RPMI8226 (cell line): ENCODE measurements at places on chromosomes 12 and 14.

- no peak for DNase-seq
Measured at GRCh38 chr14:86799244-86799647, 1193.7 kb downstream of the GALC start.

GRCh38 chr12:24389394-24389793 is 439.9 kb upstream of the SOX5 start:
- DNase-seq = no peak

DNA sequence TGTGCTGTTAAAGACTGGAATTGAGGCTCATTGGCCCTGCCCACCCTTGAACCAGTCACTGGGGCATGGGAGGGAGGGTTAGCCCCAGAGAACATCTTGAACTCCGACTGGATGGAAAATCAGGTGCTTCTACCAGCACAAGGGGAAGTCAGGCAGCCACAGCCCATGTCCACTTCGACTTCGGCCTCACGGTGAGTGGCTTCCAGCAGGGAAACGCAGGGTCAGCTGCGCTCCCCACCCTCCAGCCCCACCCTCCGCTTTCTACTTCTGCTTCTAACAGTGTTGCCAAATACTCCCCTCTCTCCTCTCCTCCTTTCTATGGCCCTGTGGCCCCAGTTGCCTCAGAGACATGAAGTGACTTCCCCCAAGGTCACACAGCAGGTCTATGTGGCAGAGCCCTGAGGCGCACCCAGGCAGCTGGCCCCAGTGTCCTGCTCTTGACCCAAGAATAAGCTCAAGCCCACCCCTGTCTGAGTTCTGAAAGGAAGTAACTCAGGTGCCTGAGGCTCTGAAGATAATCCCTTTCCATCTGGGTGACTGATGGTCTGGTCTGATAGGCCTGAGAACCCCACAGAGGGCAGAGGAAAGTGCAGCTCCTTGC is 11.9 kb upstream of the SH2B3 start:
- no peak for DNase-seq

DNA sequence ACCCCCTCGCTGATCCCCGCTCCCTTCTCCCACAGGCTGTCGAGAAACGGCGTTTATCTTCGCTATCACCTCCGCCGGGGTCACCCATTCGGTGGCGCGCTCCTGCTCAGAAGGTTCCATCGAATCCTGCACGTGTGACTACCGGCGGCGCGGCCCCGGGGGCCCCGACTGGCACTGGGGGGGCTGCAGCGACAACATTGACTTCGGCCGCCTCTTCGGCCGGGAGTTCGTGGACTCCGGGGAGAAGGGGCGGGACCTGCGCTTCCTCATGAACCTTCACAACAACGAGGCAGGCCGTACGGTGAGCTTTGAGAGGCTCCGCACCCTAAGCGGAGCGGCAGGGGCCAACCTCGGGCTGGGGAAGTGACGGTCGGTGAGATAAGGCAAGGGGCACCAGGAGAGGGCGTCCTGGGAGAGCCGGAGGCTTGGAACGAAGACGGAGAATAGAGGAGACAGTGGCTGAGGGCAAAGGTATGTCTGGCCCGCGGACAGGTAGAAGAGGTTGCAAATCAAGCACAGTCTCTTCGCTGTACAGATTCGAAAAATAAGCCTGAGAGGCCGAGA is 2.3 kb downstream of the WNT1 start:
- no peak for DNase-seq

DNA sequence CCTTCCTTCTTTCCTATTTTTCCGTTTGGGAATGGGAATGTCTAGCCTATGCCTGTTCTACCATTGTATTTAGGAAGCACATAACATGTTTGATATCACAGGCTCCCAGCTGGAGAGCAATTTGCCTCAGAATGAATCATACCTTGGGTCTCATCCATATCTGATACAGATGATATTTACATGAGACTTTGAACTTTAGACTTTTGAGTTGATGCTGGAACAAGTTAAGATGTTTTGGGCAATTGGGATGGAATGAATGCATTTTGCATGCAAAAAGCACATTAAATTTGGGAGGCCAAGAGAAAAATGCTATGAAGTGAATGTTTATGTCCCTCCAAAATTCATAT is 61.9 kb upstream of the BEGAIN start:
- DNase-seq = no peak

- no peak for DNase-seq
Measured at GRCh38 chr12:29242921-29243431, 93.9 kb downstream of the FAR2 start.

GRCh38 chr14:92577321-92577742 is 63.8 kb downstream of the RIN3 start:
- DNase-seq = peak; percentile 58

DNA sequence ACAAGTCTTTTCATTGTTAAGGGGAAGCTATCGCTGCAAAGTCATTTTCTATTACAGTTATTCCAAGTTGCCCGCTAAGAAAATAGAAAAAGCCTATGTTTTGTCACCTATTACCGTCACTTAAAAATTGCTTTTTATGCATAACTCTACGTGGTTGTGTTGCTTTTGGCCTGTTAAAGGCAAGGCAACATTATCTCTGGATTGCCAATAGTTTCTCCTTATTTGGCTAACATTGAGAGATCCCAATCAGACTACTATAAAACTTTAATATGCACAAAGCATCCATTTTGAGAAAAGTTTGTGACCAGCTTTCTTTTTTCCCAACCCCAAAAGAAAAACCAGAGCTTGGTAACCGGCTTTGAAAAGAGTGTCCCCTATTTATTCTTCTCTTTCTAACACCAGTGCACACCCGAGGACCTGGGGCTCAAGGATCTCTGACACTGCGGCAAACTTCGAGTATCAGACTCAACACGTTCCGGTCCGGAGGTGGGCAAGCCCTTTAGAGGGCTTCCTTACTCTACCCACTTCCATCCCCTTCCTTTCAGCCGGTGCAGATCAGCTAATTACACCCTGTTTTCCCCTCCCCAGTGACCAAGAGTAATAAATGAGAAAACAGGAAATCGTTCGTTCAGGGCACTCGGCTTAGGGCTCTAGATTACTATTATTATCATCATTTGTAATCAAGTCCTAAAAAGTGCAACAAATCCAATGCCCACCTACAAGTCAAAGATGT is 1.2 kb downstream of the PPP1R12A start:
- peak; percentile 39 for DNase-seq

DNA sequence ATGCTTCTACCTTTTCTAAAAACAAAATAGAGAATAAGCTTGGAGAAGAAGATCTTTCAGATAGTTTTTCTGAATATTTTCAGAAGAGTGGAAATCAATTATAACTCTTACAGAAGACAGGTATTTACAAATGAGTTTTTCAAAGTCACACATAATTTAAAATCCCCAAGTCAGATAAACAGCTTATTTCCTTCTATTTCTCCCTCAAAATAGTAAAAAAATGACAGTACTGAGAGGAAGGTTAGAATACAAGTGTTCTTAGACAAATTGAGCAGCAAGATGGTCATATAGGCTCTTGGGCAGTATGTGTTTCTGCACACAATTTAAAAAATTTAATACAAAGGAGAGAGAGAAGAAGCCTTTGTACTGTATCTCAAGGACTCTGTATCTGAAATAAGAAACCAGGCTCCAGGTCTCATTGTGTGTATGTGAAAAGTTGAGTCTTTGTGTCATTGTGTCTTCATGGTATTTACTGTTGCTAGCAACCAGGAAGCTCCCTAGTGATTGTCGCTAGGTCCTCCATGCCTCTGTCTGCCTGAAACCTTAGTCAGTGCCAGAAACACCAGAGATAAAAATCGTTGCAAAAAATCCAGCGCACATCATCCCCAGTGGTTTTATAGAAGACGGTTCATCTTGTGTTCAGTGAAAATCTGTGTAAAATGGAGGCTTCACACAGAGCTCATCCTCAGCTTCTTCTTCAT is 12.9 kb upstream of the TUBA1A start:
- peak; percentile 7 for DNase-seq

DNA sequence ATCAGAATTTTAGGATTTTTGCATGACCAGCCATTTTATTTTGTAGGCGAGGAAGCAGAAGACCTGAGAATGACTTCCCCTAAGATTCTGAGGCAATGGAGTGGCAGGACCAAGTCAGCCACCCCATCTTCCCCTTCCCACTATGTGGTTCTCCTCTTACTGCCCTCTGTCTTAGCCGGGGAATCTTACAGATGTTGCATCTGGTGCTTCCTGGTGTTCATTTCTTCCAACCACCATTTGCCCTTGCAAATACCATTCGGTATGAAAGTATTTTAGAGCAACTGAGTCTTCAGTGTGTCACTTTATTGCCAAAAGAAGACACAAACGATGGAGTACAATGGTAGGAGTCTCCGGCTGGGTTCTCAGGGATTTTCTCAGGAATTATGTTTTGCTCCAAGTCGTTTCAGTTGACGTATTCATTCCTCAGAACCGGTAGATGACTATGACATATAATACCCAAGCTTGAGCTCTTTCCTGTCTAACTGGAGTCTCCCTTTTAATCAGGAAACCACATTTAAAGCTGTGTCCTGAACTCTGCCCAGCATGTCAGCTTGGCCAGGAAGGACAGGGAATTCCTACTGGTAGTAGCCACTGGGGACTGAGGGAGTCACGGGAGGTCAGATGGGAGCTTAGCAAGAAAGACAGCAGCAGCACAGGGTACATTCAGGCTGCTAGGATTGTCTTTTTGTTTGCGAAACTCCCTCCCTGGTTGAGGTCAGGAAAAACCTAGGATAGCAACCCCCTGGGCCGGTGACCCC is 87.0 kb downstream of the SAMD4A start:
- DNase-seq = no peak

DNA sequence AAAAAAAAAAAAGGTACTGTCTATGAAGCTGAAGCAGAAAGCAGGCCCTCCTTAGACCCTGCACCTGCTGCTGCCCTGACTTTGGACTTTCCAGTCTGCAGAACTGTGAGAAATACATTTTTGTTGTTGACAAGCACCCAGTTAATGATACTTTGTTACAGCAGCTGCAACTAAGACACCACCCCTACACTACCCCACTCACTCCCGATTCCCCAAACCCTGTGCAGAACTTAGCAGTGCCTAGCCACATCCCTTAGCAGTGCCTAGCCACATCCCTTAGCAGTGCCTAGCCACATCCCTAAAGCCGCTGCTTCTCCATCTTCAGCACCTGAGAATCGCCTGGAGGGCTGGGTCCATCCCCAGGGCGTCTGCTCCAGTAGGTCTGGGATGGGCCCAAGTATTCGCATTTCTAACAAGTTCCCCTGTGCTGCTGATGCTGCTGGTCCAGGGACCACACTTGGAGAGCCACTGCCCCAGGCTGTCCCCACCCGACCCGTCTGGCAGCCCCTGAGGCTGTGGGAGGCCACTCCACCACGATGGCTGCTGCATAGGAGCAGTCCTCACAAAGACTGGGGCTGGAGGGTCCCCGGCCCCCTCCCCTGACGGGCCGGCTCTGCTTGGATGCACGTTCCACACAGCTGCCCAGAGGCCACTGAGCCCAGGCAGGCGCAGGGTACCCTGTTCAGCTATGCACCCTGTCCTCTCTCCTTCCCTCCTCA is 10.8 kb upstream of the PPP1R13B start:
- no peak for DNase-seq

DNA sequence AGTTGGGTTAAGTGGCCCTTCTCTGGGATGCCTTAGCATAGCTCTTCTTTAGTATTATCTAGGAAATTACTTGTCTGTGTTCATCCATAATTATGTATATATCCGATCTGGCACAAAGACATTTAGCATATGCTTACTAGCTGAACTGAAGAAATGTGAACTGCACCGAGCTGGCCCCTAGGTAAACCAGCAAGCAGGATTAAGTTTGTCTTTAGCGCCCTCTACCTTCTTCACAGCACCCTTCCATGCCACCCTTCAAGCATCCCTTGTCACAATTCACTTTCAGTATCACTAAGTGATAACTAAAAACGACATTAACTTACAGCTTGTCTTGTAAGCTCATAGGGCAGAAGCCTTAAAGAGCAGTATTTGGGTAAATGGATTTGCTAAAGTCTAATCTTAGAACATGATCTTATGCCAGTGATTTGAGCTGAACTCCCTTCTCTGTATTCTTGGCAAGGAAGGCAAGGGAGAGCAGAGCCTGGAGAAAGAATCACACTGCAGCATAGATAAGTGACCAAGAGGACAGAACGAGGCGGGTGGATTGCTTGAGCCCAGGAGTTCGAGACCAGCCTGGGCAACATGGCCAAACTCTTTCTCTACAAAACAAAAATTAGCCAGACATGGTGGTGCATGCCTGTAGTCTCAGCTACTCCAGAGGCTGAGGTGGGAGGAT is 2.6 kb upstream of the HAL start:
- peak; percentile 81 for DNase-seq

- no peak for DNase-seq
Measured at GRCh38 chr14:55427439-55427838, 13.0 kb downstream of the TBPL2 start.

DNA sequence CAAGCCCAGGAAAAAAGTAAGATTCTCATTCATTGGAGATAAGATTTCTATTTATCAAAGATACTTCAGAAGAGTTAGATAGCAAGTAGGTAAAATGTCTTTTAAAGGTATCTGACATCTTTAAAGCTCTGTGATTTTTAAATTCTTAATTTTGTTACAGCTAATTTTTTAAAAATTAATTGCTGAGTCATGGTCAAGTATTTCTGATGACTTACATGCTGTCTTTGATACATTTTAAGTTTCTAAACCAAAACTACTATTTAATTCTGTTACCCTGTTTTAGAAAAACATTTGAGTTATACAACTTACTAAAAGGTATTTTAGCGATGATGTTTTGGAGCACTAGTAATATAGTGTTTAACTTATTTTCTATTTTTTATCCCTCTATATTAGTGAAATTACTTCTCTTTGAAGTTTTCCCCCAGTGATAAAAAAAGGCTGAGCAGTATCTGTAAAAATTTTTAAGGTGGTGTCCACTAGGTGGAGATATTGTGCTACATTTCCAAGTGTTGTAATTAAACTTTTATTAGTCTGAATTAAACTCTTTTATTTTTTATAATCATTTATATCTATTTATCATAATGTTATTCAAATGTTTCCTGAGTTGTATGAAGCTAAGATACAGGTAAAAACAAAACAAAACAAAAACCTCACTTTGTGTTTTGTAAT is 11.5 kb downstream of the ALG10 start:
- peak; percentile 44 for DNase-seq

DNA sequence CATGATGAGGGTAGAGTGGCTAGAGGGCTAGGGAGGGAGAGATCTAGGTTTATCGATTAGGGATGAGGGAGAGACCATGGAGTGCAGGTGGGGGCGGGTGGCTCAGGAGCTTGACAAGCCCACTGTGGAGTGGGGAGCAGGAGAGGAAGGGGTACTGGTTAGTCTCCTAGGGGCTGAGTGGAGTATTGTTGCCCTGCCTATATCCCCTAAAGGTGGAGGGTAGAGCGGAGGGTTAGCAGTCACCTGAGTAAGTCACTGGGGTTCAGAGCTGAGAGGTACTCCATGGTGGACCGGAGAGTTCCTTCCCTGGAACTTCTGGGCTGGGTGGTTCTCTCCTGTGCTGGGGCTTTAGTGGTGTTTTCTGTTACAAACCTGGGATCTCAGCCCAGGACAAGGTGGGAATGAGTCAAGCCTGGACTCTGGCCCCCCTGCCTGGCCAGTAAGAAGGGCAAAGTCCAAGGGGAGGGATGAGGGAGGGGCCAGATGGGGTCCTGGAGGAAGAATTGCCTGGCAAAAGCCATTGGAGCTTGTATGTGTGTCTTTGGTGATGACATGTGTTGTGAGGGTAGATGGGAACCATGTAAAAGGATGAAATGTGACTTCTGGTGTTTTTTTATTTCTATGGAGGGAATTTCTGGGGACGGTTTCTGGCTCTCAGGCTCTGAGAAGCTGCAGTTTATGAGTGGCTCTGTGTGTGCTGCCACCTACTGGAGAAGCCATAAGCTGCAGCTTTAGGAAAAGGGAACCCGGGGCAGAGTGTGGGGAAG is at the start of gene CIDEB:
CIDEB (minus strand) TSS at position 403 of the 767 bp plus-strand sequence; CDS start at position 284, 119 bp downstream.
- DNase-seq = peak; percentile 50
